ENCODE measurements at places on chromosomes 1 and 21.

GRCh38 chr1:150999051-150999674 is 7.5 kb downstream of the MINDY1 start:
- DNase-seq: no peak

DNA sequence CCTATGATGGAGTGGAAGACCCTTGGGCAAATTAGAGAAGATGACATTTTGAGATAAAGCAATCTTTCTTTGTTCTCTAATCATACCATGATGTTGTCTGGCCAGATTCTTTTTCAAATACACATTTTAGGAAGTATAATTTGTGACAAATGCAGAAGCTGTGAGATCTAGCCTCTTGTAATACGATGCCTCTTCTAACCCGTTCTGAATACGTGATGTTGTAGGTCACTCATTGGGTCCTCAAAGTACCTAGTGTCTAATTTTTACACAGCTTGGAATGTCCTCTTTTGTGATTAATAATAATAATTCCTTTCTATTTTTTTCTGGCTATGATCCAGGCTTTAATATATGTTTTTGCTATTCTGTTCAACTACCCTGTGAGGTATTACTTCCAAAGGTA is 502.7 kb downstream of the NUF2 start:
- DNase-seq: no peak

GRCh38 chr1:215082532-215083382 is at the start of gene KCNK2:
TSS of gene KCNK2 (plus strand) at chr1:215082737. CDS start at chr1:215083386, 649 bp downstream.
- DNase-seq: no peak

DNA sequence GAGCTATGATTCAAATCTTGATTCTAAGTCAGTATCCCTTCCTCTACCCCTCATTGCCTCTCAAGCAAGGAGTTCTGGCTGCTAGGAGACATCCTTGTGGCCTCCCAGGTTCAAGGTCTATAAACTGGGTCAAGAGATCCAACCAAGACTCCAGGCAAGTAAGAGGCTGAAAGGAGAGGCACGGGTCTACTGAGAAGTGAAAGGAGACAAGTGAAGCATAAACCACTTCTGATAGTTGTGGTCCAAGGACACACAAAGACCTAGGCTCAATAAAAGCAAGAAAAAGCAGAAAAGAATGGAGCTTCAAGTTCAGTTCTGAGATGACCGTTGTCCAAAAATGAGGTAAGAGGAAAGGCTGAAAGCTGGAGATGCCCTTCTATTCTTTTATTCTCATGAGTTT is 17.8 kb upstream of the PPP2R5A start:
- DNase-seq: no peak

DNA sequence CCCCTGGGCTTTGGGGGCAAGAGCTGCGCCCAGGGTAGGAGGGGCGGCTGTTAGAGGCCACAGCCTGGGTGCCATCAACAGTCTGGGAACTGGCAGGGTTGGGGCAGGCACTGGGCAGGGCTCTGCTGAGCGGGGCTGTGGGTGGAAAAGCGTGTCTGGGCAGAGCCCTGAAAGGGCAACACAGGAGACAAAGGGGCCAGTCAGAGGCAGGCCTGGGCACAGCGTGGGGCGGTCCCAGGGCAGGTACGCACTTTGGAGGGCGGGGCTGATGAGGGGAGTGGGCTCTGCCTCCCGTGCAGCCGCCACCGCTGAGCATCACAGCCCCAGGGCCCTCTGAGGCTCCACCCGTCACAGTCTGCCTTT is 13.9 kb downstream of the CELSR2 start:
- DNase-seq: no peak
